Chondrocyte (in vitro differentiated cells): ENCODE measurements at places on chromosomes 2 and 18. TPM values are rescaled to one million over a fixed set of nuclear protein-coding genes. Genes with fewer than 3 reads are reported as not detected.

Gene LBX2
- total RNA-seq, result 0.90 to 2.3 TPM (median 1.3 TPM) in 3 replicates

Gene SERPINB10
- not detected in 3 replicates for total RNA-seq

Gene RGPD4
- 0.08 to 0.12 TPM (median 0.10 TPM) in 3 replicates for total RNA-seq

Gene SOWAHC
- total RNA-seq, result 13.2 to 14.7 TPM (median 14.2 TPM) in 3 replicates

Gene SERPINB3
- not detected in 3 replicates for total RNA-seq

DNA sequence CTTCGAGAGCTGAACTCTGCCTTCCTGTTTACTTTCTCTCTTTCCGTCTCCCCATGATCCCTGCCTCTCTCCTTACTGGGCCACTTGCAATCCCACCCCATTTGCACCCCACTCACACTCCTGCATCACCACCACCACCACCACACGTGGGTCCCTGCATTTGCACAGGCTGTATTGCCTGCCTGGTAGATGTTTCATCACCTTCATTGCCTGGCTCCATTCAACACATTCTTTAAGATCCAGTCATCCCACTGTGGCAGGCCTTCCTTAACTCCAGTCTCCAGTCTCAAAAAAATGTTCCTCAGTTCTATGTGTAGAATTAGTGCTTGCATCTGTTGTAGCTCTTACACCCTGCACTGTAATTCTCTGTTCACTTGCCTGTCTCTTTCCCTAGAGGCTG is 13.9 kb downstream of the NOSTRIN start:
- DNase-seq, result no peak

- no peak for DNase-seq
Measured at GRCh38 chr2:27422958-27423357, 5.5 kb upstream of the NRBP1 start.

GRCh38 chr2:237042101-237042500 is 43.6 kb upstream of the COPS8 start:
- DNase-seq, result no peak

GRCh38 chr18:31403409-31403808 is 26.8 kb downstream of the DSG4 start:
- DNase-seq, result no peak

- DNase-seq, result no peak
Measured at GRCh38 chr18:50842846-50843245, 23.0 kb upstream of the MRO start.

- DNase-seq, result no peak
Measured at GRCh38 chr18:30439174-30439573, 603.4 kb downstream of the DSC3 start.

GRCh38 chr2:10300328-10300920 is 2.3 kb upstream of the HPCAL1 start:
- DNase-seq, result no peak

GRCh38 chr18:33466822-33467221 is 26.3 kb upstream of the CCDC178 start:
- DNase-seq, result no peak

GRCh38 chr2:168058675-168059074 is 188.7 kb downstream of the STK39 start:
- no peak for DNase-seq

GRCh38 chr18:62898359-62898758 is 183.0 kb downstream of the PHLPP1 start:
- DNase-seq, result no peak

DNA sequence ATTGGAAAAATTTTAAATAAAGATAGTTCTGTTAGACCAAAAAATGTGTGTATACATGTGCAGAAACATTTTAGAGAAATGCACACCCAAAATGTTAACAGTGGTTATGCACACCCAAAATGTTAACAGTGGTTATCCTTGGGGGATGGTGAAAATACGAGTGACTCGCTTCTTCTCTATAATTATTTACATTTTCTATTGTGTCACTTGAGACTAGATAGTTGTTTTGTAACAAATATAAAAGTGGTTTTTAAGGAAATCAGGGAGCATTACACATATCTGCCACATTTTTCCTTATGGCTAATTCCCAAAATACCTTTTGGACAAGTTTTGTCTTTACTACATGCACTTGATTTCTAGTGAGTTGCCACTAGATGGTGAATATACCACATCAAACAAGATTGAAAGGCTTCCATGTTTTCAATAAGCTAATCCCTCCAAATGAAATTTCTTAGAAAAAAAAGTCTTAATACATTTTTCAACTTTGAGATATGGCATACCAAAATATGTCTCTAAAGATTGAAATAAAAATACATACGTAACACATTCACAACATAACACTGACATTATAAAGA is 9.0 kb upstream of the HIBCH start:
- no peak for DNase-seq

DNA sequence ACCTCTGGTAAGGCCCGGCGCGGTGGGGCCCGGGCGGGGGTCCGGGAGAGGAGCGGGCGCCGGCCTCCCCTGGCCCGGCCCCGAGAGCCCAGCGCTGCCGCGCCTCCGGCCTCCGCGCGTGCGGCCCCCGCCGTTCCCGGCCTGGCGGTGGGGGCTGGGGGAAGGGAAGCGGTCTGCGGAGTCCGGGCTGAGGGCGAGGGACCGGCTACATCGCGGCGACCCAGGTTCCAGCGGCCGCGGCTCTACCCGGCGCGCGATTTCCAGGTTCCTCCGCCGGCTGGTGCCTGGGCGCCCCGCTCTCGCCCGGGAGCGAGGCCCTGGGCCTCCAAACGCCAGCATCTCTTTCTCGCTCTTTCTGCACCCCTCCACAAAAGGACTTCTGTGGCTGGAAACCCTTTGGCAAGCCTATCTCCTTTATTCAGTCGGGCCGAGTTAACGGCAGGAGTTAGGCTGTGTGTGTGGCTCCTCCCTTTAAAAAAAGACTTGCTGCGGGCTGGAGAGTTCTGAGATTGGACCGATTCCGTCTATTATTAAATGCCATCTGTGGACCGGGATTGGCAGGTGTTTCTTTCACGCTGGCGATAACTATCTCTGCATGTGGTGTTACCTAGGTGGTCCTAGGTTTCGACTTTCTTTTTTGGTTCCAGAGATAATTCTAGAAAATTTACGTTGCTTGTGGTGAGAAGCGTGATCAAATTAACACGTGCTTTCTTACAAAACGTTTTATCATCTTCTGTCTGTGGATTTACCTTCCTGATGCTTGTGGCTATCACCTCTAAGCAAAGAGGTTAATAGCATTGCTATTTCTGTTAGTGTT is 592 bp downstream of the ME2 start:
- no peak for DNase-seq

DNA sequence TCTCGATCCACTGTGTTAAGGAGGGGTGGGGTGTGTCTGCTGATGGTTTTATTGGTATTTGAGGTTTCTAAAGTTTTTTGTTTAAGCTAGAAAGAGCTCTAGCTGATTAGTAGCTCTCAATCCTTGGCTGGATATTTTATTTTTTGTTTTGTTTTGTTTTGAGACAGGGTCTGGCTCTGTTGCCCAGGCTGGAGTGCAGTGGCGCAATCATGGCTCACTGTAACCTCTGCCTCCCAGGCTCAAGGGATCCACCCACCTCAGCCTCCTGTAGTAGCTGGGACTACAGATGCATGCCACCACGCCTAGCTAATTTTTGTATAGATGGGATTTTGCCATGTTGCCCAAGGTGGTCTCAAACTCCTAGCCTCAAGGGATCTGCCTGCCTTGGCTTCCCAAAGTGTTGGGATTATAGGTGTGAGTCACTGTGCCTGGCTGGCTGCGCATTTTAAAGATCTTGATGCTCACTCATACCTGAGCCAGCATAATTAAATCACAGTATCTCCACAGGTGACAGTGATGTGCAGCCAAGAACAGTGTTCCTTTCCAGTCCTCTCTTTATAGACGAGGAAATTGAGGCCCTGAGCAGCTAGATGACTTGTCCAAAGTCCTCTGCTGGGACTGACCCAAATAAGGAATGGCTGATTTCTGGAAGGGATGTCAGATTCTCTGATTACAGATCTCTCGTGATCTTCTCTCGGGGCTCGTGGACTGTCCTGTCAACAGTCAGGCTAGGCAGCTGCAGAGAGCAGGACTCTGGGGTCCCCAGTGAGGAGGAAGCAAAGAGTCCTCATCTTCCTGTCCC is 44.5 kb downstream of the SPTBN1 start:
- DNase-seq, result no peak

GRCh38 chr18:70139138-70139537 is 66.3 kb downstream of the RTTN start:
- DNase-seq, result no peak
